T-helper 2 cell (primary cell): ENCODE measurements at places on chromosomes 12 and 14.

DNA sequence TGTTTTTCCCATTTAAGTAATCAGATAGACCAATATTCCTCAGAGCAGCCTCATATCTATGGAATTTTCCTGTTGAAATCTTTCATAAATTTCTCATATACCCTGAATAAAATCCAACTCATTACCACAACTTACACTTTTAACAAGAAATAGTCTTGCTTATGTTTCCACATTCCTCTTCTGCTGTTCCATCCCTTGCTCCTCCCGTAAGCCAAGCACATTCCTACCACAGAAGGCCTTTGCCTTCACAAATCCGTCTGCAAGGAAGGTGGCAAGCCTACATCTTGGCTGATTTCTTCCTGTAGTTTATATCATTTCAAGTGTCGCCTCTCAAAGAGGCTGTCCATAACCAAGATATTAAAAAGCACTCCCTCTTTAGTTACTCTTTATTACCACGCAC lies 127.7 kb downstream of the C12orf50 start:
- DNase-seq, result no peak

DNA sequence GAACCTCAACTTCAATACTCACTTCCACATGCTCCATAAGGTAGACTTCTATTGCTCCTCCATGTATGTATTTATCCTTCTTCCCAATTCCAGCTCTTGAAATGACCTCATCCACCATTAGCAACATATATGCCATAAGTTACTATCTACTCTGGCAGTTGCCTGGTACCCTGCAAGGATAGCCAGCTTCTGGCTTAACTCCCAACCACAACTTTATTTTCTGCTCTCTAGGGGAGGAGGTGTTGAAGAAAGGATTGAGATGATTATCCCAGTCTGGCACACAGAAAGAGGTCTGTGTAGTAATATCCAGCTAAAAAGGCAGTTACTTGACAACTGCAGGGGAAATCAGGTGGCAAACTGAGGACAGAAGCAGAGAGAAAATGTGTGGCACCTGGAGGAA lies 71.5 kb upstream of the MDM1 start:
- DNase-seq, result no peak

GRCh38 chr12:55067701-55068100 lies 47.9 kb downstream of the NEUROD4 start:
- no peak for DNase-seq

DNA sequence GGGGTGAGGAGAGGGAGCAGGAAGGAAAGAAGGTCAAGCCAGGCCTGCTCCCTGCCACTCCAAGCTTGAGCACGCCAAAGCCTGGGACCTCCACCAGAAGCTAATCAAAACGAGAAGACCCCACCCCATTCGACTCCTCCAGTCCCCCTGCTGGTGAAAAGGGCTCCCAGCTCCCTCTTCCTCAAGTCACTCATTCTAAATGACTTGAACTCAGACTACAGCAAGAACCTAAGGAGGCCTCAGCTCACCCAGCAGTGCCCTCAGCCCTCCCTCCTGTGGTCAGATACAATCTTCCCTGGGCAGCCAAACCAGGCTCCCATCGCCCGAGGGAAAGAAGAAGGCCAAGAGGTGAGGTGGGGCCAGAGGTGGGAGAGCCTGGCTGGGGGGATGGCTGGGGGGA lies 17.4 kb downstream of the HDAC7 start:
- DNase-seq, result no peak

DNA sequence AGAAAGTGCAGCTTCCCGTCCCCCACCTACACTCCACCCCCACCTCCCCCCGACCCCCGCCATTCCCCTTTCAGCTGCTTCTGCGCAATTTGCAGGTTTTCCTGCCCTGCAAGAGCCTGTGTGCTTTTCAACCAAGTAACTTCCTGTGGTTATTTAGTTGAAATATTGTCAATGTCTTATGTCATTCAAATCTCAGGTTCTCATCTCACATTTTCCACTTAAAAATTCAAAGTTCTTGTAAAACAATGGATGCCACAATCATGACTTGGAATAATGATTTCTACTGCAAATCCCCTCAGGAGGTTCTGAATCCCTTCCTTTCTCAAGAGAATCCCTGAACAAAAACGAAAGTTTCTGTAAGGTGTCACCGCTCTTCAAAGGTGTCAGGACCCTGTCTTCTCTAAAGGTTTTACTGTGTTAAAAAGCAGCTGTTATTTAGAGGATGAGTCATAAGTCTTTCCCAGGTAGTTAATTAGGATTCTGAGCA lies 31.6 kb downstream of the WBP11 start:
- peak; percentile 42 for DNase-seq

DNA sequence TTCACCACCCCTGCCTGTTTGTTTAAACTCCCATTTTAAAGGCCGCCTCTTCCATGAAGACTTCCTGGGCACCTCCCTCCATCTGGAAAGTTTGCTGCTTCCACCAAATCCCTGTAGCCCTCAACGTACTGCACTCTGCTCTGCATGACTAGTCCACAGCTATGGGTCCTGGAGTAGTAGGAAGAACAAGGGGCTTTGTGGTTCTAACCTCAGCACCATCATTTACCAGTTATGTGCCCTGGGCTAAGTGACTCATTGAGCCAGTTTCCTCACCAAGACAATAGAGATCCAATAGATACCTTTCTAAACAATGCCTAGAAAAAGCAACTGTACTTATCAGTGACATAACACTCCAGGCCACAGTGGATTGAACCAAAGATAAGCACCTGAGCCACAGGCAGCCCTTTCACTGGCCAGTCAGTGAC lies 8.5 kb upstream of the LTBP2 start:
- DNase-seq, result peak; percentile 60

DNA sequence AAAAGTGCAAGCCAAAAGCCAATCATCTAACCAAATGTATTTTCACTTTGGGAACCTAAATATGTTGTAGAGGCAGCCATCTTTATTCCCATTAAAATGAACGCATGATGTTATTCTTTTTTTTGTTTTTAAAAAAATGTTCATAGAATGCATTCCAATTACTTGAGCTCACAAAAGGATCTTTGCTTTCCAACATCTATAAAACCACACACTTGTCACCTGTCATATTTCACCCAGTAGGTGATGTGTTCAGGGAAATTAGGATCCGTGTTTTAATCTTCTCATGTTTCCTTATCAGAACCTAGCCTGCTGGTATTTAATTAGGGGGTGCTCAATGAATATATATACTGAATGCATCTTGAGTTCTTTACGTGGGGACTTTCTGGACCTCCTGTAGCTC lies 13.6 kb downstream of the TTC8 start:
- DNase-seq, result no peak

GRCh38 chr12:21607701-21608100 lies 3.1 kb upstream of the GYS2 start:
- DNase-seq, result no peak

- DNase-seq, result no peak
Measured at GRCh38 chr12:55931317-55931779, 386 bp downstream of the DGKA start.

DNA sequence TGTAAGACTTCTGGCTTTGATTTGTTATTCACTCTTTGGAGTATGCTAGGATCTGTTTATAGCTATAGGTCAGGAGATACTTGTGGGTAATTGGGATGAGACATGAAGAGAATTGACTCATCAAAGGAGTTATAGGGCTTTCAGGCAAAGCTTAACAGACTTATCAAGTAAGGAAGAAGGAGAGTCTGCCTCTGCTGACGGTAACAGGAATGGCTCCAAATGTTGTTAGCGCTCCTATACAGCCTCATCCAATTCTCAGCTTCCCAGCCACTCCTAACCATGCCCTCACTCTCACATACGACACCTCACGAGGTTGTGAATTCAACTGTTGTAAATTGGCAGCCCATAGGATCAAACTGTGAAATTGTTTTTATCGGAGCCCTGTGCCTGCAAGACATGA lies 140.5 kb downstream of the KCNA5 start:
- DNase-seq, result no peak

- DNase-seq, result no peak
Measured at GRCh38 chr14:92439537-92440344, 73.8 kb upstream of the RIN3 start.

DNA sequence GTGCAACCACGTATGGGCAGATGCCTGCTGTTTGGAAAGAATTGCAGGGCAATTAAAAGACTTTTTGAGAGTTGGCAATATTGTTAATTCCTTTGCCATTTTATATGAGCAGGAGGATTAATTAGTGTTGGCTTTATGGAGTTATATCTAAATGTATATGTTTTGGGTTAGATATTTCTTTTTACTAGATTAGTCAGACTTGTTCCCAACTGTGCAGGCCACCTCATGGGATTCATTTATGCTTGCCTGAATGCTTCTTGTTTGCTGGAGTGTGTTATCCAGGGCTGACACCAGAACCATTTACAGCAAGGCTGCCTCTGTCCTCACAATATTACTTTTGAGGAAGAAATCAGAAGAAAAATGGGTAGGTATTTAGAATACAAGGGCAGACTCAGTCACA lies 192.5 kb downstream of the KTN1 start:
- no peak for DNase-seq

GRCh38 chr14:53715193-53715721 lies 241.4 kb downstream of the BMP4 start:
- DNase-seq, result no peak

- no peak for DNase-seq
Measured at GRCh38 chr14:55336691-55337090, 65.5 kb downstream of the FBXO34 start.

- no peak for DNase-seq
Measured at GRCh38 chr12:87656311-87656710, 372.9 kb downstream of the C12orf50 start.

GRCh38 chr14:33808187-33808586 lies 142.7 kb downstream of the EGLN3 start:
- no peak for DNase-seq

DNA sequence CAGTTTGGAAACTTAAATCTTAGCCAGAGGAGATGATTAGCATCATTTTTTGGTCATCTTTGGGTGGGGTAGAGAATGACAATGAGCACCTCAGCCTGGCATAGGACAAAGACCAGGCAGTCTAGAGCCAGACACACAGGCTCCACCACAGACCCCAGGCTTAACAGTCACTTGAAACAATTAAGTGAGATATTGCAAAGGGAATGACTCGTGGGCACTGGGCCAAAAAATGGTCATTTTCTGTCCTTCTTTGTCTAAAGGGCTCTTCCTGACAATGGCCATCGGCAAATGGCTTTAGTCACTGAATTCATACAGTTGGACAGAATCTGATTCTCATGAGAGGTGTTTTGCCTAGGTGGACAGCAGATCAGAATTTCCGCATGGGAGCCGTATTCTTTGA lies 78.0 kb upstream of the DICER1 start:
- no peak for DNase-seq

GRCh38 chr12:47218191-47218654 lies 138.5 kb upstream of the AMIGO2 start:
- peak; percentile 91 for DNase-seq

- DNase-seq, result no peak
Measured at GRCh38 chr12:7162691-7163114, 26.8 kb upstream of the PEX5 start.

DNA sequence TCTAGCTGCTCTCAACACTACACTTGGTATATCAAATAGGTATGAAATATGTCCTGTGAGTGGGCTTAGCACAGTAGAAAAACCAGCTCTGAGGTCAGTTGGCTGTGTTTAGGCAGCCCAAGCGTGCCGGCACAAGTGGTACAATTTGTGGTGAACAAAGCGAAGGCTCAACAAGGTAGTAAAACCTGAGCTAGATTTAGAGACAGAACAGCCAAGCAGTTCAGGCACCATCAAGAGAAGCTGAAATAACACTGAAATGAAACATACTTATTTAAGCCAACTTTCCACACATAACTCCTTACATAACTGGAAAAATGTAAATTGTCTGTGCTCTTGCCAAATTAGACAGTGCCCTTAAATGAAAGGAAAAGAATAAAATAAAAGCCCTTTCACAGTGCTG lies 596.8 kb upstream of the FBXO33 start:
- no peak for DNase-seq

- DNase-seq, result no peak
Measured at GRCh38 chr12:9260931-9261330, 52.7 kb upstream of the PZP start.

- no peak for DNase-seq
Measured at GRCh38 chr12:96233168-96233567, 39.0 kb downstream of the ELK3 start.

- no peak for DNase-seq
Measured at GRCh38 chr14:37870170-37870569, 274.7 kb downstream of the TTC6 start.

DNA sequence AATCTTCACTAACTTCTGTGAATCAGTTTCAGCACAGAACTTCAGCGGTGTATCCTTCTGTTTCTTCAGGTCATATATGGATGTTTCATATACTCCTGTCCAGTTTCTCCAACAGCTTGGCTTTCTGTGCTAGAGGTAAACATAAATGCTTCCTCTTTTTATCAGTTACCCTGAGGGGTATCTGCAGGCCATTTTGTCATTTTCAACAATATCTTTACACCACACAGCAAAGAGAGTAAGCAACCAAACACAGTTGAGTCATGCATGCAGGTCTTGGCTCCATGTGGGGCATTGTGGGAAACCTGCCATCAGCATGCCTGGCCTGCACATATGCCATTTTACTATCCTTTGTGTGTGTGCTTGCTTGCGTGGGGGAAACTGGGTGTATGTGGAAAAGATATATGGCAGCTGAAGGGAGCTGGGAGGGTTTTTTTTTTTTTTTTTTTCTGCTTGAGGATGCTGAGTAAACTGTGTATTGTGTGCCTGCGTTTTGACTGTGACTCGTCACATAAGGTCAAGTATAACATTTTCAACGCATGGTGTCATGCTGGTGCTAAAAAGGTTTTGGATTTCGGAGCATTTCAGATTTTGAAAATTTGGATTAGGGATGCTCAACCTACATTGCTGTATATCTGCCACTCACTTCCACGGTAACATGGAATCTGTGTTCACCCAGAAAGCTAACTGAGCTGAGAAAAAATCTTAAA lies 56.1 kb upstream of the YARS2 start:
- no peak for DNase-seq

DNA sequence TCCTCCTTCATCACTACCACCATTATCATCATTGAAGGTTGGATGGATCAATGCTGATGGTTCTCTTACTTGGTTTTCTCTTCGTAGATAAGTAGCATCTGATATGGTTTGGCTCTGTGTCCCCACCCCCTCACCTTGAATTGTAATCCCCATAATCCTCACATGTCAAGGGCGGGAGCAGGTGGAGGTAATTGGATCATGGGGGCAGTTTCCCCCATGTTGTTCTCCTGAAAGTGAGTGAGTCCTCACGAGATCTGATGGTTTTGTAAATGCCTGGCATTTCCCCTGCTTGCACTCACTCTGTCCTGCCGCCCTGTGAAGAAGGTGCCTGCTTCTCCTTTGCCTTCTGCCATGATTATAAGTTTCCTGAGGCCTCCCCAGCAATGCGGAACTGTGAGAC lies 172.4 kb upstream of the PWP1 start:
- DNase-seq, result no peak

GRCh38 chr14:73713206-73713802 lies 880 bp downstream of the PNMA1 start:
- no peak for DNase-seq
